ENCODE measurements at places on chromosomes 3 and 15.

DNA sequence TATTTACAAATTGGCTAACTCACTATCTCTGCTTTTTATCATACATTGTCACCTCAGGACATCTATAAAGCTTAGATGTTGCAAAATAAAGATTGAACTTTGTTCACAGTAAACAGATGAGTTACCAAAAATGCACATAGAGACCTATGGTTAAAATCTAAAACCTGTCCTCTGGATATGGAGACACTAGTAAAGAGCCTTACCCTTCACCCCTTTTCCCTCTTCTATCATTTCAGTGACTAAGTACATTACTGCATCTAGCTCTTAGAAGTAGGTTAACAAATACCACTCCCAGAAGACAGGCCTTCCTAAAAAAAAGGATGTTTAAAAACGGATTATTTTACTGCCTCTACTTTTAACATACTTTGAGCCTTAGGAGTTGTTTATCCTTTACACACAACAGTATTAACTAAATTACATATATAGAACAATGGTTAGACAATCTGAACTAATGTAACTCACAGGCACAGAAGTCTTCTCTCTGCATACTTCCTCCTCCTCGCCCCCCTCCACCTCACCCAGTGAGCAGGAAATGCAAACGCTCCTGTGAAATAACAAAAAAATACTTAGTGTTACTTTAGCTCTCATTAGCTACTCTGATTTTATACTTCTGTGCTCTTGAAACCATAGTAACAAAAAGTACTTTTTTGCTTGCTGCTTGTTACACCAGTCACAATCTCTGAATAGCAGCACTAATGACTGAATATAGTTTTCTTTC lies 23.3 kb downstream of the IREB2 start:
- DNase-seq, result no peak

DNA sequence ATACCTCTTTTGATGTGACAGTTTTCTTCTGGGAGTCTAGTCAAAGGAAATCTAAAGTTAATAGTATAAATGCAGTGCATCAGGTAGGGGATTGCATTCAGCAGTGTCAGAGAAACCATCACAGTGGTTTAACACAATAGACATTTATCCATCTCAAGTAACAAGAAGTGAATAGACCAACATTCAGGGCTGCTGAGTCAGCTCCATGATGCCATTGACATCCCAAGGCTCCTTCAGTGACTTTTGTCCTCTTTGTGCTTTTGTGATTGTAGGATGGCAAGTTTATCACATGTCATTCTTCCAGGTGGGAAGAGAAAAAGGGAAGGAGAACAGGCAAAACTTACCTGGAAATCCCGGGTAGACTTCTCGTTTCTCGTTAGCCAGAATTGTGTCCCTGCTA lies 158.3 kb downstream of the TMEM108 start:
- DNase-seq, result no peak

GRCh38 chr3:123553536-123553935 lies 31.3 kb downstream of the HACD2 start:
- DNase-seq, result no peak

GRCh38 chr3:66179793-66180192 lies 41.0 kb upstream of the SLC25A26 start:
- DNase-seq, result no peak

GRCh38 chr3:184174284-184174645 lies 390 bp upstream of the AP2M1 start:
- no peak for DNase-seq

GRCh38 chr3:16174026-16174355 lies 489 bp upstream of the GALNT15 start:
- no peak for DNase-seq

- no peak for DNase-seq
These were observed 902 bp downstream of the TMEM44 start for GRCh38 chr3:194632226-194632808.

GRCh38 chr3:107855710-107856109 lies 235.1 kb downstream of the CD47 start:
- DNase-seq, result no peak
